K562 (cell line): ENCODE measurements at places on chromosomes 12 and 14. TPM values are rescaled to one million over a fixed set of nuclear protein-coding genes. Genes with fewer than 3 reads are reported as not detected.

DNA sequence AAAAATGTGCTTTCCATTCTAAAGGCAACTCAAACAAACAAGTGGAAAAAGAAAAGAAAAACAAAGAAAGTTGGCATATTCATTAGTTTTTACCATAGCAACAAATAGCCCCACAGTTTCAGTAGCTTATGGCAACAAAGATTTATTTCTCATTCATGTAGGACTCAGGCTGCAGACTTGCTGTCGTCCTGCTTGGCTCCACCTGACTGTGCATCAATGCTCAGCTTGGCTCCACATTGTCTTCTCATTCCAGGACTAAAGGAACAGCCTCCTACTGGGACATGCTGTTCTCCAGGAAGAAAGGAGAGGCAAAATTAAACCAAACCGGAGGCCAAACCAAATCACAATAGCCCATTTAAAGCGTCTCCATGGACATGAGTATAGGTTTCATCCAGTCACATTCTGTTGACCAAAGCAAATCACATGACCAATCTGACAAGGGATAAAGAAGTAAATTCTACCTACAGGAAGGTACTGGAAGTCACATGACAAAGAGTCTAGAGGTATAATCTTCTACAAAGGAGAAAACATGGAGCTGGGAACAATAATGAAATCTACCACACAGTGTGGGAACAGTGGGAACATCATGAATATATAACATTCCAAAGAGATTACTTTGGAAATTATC lies 222.5 kb downstream of the PIK3C2G start:
- no peaks in the 10 kb centered on the region for H3K4me1 ChIP-seq
- H3K36me3 ChIP-seq = no peaks in the 10 kb centered on the region
- no peaks in the 10 kb centered on the region for H3K27me3 ChIP-seq
- no peak overlapping the region for H3K27ac ChIP-seq

- H3K36me3 ChIP-seq = no peaks in the 10 kb centered on the region
- peak; percentile 13 for DNase-seq
- H3K27me3 ChIP-seq = no peaks in the 10 kb centered on the region
- H3K4me3 ChIP-seq = no peak overlapping the region
- H3K27ac ChIP-seq = no peak overlapping the region
Observed at GRCh38 chr14:99541677-99542470, 60.7 kb downstream of the CCNK start.

GRCh38 chr12:121159467-121160307 lies 27.0 kb downstream of the P2RX7 start:
- H3K27me3 ChIP-seq = 0 out of 2 replicates have a peak, but pooled peaks cover 9% of the 10 kb centered on the region
- no peak for DNase-seq
- no peak overlapping the region for H3K4me3 ChIP-seq
- peaks cover 4% of the 10 kb centered on the region; the same call in 1 of the 2 replicates for H3K4me1 ChIP-seq

CIROP gene
- total RNA-seq = not detected in 2 replicates
